ENCODE measurements at places on chromosomes 1 and 21.
A peak's percentile ranks its signal among the peaks of the same experiment; 100 is the strongest.

DNA sequence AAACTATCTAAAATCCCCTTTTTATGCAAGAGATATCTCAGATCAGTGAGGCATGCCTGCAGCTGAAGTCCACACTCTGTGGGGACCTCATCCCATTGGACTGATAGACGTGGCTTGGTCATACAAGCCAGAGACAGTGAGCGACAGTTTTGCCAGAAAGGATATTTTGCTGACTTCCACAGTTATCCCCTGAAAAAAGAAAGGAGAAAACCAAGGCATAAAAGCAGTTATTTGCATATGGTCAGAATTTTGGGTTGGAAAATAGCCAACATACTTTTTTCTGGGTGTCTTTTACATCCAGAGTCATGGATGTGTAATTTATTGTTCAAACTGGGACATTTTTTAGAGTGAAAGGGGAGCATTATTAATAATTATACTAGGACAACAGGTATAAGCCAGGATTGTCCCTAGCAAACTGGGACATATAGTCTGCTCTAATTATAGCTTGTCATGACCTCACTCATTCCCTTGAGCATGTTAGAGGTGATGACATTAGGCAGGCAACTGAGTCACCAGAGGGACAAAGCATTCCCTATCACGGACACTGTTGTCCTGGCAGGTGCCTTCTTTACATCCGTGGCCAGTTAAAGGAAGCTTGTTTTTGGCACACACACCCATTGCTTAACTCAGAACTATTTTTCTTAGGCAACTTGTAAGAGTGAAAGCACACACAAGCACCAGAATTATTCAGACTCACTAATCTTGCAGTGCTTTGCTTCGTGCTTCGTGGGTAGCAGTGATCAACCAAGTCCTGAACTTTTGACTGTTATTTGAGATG, 65.5 kb downstream of the PRRX1 start:
- no peak for DNase-seq

GRCh38 chr1:161020509-161021164, at the start of gene F11R:
Gene F11R, minus strand, starts transcription at chr1:161021152. Its CDS starts 79 bp downstream, at chr1:161021073.
- DNase-seq: peak; percentile 42

DNA sequence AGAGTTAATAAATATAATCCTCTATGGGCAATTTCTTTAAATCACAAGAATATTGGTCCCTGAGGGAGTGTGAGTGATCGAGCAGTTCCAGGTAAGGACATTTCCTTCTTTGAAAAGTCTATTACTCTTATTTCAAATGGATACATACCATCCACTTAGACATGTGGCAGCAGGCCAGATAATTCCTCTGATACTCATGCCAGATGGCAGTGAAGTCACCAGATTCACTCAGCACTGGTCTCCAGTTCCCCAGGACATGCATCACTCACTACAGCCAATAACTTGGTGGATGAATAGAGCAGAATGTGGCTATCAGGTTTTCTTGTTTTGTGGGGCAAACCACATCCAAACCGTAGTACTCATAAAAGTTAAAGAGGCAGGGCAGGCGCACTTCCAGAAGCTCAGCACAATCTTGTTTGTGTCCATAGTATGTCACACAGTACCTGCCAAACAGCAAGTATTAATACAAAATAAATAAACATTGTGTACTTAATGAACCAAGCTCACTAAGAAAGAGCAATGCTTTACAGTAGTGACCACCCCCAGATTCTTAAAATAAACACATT, 74.2 kb upstream of the CD53 start:
- DNase-seq: no peak

DNA sequence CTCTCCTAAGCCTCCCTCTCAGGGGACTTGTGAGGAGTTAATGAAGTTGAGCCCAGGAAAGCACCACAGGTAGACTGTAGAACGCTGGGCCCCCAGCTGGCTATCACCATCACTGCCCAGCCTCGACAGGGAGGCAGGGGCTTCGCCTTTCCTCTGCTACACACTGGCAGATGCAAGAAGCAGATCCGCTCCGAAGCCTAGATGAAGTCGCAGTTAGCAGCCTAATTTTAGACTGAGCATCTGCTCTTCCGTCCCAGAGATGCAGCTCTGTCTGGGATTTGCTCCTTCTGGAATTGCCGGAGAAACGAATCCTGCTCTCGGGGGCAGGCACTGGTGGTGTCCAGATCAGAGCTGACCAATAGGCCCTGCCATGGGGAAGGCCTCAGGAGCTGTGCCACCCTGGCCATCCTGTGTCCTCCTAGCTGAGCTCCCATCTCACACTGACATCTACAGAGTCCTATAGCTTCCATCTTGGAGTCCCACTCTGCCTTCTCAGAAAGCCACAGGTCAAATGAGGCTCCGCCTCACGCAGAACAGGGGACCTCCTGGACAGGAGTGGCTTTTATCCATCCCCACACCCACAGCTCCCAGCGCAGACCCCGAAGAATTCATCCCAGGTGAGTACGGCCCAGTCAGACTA, 186.8 kb upstream of the EDN2 start:
- DNase-seq: no peak

GRCh38 chr1:173444757-173445156, 32.4 kb upstream of the PRDX6 start:
- DNase-seq: no peak

- no peak for DNase-seq
These were observed 2.2 kb downstream of the MYCBP start for GRCh38 chr1:38870996-38871395.

DNA sequence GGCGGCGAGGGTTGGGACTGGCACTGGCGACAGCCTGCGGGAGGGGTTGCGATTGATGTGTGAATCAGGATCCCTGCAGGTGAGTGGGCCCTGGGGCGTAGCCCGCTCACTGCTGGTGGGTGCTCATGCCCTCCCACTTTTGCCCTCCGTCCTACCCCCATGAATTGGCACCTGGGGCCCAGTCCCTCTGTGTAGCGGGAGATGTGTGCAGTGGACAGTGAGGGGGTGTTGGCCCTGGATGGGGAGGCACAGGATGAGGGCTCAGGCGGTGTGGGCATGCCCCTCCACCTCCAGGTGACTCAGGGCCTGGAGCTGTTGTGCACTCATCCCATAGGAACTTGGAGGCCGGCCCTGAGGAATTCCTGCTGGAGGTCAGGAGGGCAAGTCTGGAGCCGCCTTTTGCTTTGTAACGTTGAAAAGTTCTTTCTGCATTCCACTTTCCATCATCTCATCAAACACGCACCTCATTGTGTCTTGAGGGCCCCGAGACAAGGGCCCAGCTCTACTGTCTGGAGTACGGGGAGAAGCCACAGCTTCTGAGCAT, 3.0 kb downstream of the PEAR1 start:
- DNase-seq: no peak

GRCh38 chr1:43632135-43632670, 17.7 kb upstream of the KDM4A start:
- DNase-seq: no peak

GRCh38 chr1:54391450-54392209, 14.6 kb downstream of the SSBP3 start:
- DNase-seq: no peak

- DNase-seq: no peak
These were observed 16.2 kb upstream of the SLC2A1 start for GRCh38 chr1:42974767-42975437.

DNA sequence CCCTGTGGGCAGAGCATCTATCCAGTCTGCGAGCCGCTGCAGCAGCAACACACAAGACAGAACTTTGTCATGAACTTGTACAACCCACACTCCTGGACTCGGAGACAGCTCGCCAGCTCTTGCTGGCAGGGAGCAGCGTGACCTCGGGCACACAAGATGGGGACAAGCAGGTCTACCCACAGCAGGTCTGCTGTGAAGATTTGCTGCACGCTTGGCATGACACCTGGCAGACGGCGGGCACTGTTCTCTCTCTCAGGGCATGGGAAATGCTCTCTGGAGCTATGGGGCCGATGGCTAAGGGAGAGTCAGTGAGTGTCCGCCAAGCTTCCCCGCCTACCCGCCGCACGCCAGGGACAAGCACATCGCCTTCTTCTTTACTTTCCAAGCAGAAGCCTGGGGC, 90.0 kb downstream of the STUM start:
- no peak for DNase-seq

GRCh38 chr1:114290776-114291175, 137.1 kb upstream of the SYT6 start:
- no peak for DNase-seq

DNA sequence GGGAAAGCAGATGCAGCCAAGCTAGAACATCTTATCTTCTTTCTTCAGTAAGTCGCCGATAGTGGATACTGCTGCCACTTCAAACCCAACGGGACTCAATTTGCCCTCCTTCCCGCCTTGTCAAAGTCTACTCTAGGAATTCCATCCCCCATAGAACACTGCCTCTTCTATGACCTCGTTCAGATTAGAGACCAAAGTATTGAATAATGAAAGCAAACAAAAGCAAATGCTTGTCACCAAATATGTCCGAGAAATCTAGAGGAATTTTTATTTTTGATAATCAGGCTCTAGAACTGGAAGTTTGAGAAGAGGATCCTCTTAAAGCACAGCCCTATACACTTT, 853 bp upstream of the RRAGC start:
- DNase-seq: no peak

- no peak for DNase-seq
These were observed 195.7 kb upstream of the PTBP2 start for GRCh38 chr1:96525657-96526557.

DNA sequence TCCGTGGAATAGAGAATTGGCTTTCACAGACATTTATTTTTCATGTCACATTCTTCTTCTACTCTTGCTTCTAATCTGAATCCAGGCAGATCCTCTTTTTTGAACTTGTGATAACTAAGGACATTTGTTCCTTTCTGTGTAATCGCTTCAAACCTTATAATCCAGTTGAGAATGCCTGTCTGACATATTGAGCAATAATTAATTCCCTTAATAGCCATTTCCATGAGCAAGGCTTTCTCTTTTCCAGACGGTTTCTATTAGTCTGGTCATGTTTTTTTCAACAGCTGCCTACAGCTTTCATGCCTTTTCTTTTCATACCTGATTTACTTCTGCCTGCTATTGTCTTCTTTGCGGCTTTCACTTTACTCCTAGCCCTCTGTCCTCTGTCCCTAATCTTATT, 163.4 kb downstream of the CYYR1 start:
- DNase-seq: no peak

- DNase-seq: no peak
These were observed 58.8 kb downstream of the ATP6V1G3 start for GRCh38 chr1:198481661-198482060.

GRCh38 chr21:33820230-33820770, 95.3 kb downstream of the ATP5PO start:
- DNase-seq: no peak

- DNase-seq: no peak
These were observed 35.9 kb downstream of the PARP1 start for GRCh38 chr1:226371866-226372490.

DNA sequence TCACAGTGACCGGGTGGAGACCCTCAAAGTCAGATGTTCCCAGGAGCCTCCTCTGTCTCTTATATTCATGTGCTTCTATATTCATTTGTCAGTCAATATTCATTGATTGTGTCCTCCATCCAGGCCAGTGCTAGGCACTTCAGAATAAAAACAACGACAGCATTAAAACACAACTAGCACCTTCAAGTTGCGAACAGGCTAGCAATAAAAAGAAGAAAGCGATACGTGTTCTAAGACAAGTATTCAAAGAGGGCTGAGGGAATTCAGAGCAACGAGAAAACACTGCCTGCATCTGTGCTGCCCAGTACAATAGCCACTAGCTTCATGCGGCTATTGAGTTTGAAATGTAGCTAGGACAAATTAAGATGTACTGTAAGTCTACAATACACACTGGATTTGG, 138.0 kb downstream of the PLXNA2 start:
- no peak for DNase-seq

GRCh38 chr1:243315893-243316292, 60.1 kb downstream of the SDCCAG8 start:
- no peak for DNase-seq

GRCh38 chr1:53576866-53577760, 117.9 kb downstream of the DMRTB1 start:
- DNase-seq: no peak

GRCh38 chr1:97904534-97904933, 16.3 kb downstream of the DPYD start:
- no peak for DNase-seq

- DNase-seq: no peak
These were observed 720 bp upstream of the BSDC1 start for GRCh38 chr1:32394890-32395432.

DNA sequence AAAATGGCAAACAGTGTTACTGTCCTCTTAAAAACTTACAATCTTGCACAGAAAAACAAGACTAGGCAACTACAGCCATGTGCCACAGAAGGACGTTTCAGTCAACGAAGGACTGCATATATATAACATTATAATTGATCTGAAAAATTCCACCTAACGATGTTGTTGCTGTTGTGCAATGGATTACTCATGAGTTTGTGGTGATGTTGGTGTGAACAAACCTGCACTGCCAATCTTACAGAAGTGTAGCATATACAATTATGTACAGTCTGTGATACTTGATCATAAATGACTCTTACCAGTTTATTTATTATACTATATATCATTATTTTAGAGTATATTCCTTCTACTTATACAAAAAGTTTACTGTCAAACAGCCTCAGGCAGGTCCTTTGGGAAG, 6.8 kb upstream of the VAMP4 start:
- no peak for DNase-seq

DNA sequence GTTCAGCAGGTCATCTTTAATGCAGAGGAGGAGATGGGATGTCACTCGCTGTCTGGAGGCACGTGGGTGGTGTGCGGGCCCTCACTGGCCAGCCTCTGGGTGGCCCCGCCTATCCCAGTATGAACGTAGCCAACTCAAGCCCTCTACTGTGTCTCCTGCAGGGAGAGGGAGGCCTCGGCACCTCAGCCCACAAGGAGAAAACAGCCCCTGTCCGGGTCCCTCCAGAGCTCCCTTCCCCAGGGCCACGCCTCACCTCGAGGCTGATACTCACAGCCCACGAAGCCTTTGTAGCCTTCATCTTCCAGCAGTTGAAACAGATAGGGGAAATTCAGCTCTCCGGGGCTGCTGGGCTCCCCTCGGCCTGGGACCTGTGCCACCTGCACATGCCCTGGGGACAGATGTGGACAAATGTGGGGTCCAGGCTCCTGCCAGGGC, 2.6 kb downstream of the HYI start:
- no peak for DNase-seq

GRCh38 chr1:115643225-115643624, 1.5 kb downstream of the VANGL1 start:
- DNase-seq: no peak

DNA sequence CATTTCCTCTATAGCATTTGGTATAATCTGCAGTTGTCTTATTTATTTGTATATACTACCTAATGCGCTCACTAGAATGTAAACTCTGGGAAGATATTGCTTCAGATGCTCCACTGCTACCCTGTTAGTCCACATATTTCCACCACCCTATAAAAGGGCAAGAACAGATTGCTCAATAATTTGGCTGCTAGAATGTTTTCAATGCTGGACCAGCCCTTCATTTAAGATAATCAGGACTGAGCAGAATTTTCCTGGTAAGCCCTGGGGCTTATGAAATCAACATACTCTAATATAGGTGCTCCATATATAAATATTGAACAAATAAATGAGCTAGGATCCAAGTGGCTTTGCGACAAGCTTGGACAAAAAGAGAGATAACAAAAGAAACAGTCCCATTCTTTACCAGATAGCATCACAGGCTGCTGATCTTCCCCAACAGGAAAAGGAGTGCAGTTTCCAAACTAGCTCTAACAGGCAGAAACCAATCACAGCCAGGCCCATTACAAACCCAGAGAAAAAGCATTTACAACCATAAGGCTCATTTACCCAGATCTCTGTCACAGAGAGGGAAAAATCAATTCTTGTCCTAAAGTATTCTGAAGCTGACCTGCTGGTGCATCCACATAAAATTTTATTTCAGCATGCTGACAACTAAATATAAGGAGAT, 8.3 kb downstream of the BCAR3 start:
- DNase-seq: no peak

Data from activated T-cell treated with anti-CD3 and anti-CD28 coated beads, Interleukin-2, amount 50 U/mL, for 72 hours (primary cell).